ENCODE measurements at places on chromosomes 16 and 17. TPM values are rescaled to one million over a fixed set of nuclear protein-coding genes. Genes with fewer than 3 reads are reported as not detected.

DNA sequence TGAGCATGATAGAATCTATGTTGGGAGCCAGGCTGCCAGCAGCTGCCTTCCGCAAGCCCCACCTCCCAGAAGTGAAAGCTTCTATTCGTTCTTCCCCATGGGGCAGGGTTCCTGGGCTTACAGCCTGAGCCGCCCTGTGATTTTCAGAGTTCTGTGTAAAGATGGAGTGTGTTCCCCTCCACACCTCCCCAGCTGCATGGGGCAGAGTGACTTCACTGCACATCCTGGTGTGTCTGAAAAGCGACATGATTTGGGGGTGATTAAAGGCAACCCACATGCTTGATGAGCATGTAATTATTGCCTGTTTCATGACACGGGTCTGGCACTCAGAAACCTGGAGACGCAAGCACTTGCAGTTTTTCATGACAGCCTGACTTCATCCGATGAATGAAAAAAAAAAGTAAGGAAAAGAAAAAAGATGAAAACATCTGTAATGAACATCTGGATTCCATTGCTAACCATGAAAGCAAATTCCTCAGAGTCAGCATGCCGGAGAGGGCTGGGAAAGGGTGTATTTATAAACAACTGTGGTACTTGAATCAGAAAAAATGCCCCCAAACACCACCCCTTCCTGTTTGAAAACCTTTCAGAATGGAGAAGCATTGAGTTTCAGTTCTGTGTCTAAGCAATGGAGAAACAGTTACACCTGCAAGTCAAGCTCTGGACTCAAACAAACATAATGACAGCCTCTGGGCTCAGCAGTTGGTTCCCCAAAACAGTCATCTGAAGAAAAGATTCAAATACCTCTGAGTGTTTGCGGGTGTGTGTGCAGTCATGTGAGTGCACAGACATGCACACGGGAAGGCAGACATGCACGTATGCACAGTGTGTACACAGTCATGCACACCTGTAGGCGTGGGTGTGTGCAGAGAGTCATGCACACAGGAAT, 266.0 kb downstream of the ENGASE start:
- no peak for DNase-seq

Gene CYB561
- total RNA-seq = 22.9 TPM

GRCh38 chr17:76501827-76502307, 644 bp upstream of the RHBDF2 start:
- no peak for DNase-seq

DNA sequence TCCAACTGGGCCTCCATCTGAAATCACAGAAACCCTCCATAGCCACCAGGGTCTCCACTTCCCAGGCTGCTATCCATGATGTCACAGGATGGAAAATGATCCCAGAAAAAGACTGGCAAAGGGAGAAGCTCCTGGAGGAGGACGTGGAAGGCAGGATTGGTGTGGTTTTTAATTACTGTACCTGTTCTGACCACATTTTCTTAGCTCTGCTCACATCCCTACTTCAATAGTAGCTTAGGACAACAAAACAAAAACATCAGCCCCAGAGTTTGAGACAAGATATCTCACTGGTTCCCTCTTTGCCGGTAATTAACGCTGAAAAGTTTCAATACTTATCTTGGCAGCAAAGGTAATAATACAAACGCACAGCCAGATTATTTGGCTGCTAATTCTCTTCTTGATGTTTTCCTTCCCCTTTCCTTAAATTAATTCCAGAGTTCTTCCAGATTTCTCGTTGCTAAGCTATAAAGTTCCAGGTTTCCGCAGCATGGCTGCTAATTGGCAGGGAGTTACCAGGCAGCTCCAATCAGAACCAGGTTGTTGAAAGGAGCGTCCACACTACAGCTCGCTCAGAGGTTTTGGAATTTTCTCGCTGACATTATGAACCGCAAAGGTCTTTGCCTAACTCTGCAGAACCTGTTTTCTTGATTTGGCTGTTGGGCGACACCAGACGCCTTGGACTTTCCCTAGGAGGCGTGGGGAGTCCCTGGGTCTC, 263.4 kb downstream of the MRTFB start:
- DNase-seq = peak; percentile 77

- DNase-seq = no peak
These were observed 39.2 kb upstream of the CBX4 start for GRCh38 chr17:79878329-79878947.

- no peak for DNase-seq
These were observed 116.6 kb downstream of the XYLT1 start for GRCh38 chr16:17354141-17354601.

Gene GAS7
- total RNA-seq = not detected

DNA sequence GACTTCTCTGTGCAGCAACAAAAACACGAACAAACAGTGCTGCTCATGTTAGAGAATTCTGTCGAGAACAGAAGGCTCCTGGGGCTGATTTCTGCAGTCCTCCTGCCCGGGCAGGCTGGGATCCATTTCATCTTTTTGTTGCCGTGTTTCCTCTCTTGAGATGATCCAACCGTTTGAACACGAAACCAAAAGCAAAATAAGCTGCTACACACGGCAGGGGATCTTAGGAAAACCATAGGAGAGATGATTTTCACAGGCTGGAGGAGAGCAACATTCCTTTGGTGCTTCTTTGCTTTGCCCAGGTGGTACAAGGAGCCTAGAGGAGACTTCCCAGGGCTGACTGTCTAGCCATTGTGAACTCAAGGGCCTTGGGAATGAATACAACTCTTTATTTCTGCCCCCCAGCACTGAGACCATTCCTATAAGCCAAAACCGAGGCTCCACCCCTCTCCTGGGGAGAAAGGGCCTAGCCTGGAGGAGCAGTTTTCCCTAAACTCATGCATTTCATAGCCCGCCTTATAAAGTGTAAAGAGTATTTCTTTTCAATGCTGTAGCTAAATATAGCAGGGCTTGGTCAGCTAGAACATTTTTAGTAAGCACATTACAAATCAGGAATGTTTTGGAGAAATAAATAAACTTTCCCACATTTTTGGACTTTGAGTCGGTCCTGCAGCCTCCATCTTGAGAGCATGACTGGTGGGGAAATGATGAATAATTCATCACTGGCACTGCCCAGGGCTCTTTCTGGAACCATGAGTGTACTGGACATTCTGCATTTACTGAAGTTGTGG, 7.7 kb downstream of the FOXL1 start:
- DNase-seq = peak; percentile 65

- DNase-seq = no peak
These were observed 45.3 kb downstream of the IL21R start for GRCh38 chr16:27447301-27447700.

- no peak for DNase-seq
These were observed 16.1 kb downstream of the NAA60 start for GRCh38 chr16:3459401-3460090.

DNA sequence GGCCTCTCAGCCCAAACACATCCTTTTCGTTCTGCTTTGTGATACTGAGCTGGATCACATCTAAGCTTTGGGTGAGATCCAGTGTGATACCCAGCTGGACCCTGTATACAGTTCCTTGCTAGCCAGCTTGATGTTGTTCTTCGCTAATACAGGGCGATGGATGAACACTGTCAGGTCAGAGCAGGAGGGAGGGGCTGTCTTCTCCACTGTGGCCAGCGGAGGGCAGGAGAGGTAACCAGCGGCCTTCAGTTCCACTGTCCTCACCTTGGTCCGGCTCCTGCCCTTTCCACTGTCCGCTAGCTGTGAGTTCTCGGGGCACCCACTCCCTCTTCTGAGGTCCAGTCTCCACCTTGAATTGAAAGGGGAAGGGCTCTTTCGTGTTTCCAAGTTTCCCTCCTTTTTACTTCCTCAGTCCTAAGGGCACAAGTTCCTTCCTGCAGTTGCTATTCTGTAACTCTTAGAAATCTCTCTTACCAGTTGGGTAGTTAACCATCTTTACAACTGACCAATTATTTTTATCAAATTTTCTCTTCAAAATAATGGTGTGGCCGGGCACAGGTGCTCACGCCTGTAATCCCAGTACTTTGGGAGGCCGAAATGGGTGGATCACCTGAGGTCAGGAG, 3.0 kb upstream of the ZNF213 start:
- DNase-seq = no peak

Gene KRTAP4-9
- total RNA-seq = not detected

Gene TNFSF13
- 5.3 TPM for total RNA-seq

Gene SLC13A5
- not detected for total RNA-seq

- peak; percentile 43 for DNase-seq
These were observed 8.6 kb downstream of the CHD9NB start for GRCh38 chr16:53043986-53044601.

- peak; percentile 48 for DNase-seq
These were observed 5.2 kb upstream of the APRT start for GRCh38 chr16:88816736-88817535.

DNA sequence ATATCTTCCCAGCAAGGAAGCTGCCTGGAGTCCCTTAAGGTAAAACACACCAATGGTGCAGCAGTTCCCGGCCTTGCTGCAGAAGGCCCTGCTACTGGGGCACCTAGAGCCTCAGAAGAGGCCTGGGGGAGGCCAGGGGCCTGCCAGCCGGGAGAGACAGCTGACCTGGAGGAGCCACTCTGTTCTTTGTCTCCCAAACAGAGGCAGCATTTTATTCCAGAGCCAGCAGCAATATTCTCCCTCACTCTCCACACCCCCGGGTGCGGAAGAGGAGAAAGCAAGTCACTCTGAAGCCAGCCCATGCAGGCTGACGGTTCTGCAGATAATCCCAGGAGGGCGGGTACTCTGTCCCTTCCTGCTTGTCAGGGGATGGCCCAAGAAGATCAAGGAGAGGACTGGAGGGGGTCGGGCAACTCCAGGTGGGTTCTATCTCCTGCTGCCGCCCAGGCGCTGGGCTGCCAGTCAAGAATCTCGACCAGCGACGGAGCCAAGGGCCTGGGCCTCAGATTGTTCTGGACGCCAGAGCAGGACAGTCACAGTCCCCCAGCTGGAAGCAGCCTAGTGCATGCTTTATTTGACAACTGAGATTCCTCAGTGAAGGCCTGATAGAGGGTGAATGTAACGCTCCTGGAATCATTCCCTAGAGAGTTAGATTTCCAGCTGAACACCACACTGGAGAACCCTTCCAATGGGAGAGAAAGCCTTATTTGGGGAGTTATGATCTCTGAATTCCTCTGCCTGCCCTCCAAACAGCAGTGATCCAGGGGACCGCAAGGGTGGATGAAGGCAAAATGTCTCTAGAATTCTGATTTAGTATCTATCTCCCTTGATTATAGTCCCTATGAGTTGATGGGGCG, 1.1 kb upstream of the KIFC3 start:
- DNase-seq = no peak

Gene PRSS27
- total RNA-seq = 2.1 TPM

Gene HSD17B2
- 2.4 TPM for total RNA-seq

DNA sequence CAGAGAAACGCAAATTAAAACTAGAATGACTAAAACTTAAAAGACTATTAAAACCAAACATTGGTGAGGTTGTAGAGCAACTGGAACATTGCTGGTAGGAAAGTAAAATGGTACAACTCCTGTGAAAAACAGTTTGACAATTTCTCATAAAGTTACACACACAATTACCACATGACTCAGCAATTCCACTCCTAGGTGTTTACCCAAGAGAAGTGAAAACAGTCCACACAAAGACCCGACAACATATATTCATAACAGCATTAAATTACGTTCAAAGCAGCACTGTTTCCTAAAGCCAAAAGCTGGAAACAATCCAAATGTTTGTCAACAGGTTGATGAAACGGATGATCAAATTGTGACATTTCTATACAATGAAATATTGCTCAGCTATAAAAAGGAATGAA, 26.5 kb upstream of the ALOX12 start:
- DNase-seq = no peak

Gene SMIM36
- not detected for total RNA-seq

DNA sequence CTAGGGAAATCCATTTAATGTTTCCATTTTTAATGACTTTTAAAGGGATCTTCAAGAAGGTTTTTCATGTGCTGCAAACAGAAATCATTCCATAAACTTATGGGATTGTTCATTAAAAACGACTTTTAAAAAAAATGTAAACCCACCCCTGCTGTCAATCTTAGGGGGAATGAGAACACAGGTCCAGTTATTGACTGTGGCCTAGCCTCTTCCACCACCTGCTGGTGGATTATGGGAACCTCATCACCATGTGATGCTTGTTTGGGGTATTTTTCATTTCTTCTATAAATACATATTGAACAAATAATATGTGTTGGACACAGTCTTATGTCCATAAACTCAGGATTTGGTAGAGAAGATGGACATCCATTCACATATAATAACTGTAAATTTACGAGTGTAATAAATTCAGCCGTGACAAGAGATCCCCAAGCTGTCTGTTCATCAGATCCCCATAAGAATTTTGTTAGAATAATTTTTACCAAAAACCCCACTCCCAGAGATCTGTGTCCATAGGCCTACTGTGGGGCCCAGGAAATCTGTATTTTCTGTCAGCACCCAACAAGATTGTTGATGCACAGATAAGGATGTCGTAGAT, 42.0 kb upstream of the TMC5 start:
- peak; percentile 21 for DNase-seq

DNA sequence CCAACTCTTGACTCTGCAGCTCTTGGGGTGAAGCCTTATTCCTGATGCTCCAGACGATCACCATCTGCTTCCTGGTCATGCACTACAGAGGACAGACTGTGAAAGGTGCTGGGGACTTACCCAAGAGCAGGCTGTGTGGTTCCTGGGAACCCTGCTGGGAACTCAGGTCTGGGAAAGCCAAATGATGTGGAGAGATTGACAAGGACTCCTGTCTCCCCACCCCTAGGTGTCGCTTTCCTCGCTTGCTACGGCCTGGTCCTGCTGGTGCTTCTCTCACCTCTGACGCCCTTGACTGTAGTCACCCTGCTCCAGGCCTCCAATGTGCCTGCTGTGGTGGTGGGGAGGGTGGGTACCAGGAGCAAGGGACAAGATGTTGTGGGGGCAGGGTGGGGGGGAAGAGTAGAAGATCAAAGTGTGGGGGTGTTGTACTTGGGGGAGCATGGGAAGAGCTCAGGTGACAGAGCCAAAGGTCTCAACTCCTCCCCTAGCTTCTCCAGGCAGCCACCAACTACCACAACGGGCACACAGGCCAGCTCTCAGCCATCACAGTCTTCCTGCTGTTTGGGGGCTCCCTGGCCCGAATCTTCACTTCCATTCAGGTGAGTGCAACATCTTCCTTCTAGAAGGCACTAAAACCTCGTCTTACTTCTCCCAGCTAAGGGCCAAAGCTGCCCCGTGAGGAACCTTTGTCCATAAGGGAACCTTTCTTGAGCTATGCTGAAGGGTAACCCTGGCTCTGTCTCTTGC, 3.0 kb downstream of the SOX15 start:
- no peak for DNase-seq

- no peak for DNase-seq
These were observed 288.7 kb downstream of the SEC14L1 start for GRCh38 chr17:77429369-77429968.

DNA sequence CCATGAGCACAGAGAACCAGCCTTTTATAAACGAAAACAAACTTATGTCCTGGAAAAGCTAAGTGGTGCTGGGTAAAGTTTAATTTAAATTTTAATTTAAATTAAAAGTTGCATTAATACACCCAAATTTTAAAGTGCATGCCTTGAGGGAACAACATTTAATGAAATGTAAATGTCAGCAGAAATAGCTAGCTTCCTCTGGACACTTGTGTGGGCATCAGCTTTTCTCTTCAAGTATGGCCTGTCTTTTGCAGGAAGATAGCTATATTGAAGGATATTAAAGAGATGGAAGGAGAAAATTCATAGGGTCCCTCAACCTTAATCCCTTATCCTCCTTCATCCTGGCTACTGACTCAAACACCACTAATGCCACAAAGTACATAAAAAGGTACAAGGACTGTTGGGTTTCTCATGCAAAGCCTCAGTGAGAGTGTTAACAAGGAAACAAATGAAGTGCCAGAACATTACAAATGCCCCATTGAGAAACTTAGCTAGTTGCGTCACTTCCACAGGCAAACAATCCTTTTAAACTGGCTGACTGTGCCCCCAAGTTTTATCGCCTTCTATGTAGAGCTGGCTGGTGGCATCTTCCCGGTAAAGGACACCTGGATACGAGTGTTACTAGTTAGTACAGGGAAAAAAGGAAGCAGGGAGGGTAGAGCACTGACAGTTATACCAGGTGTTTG, 14.1 kb downstream of the PHF12 start:
- peak; percentile 70 for DNase-seq
